Suprapubic skin (tissue), 4 donors: ENCODE measurements at places on chromosomes 5 and 9. TPM values are rescaled to one million over a fixed set of nuclear protein-coding genes. Genes with fewer than 3 reads are reported as not detected.

COMMD10 gene
- total RNA-seq, result 18.4 TPM

SPAG8 gene
- 0.53 TPM for total RNA-seq

DNA sequence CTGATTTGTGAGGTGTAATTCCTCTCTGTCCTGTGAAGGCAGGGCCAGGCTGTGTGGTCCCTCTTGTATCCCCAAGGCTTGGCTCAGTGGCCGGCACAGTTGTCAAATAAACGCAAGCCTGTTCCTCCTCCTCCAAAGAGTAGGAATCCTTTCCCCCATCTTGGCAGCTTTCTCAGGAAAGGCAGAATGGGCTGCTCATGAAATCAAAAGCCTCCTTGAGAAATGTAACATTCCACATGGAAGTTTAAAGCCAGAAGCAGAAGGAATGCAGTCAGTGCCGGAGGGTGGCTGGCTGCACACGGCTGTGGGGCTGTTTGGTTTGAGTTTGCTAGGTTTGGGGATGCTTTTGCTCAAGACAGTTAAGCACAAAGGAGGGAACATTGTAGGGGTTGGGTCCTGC is 34.5 kb upstream of the MED10 start:
- H3K27ac ChIP-seq, result no peak overlapping the region
- H3K27me3 ChIP-seq, result no peaks in the 10 kb centered on the region
- no peak for DNase-seq
- no peaks in the 10 kb centered on the region for H3K4me1 ChIP-seq
- no peaks in the 10 kb centered on the region for H3K36me3 ChIP-seq

DNA sequence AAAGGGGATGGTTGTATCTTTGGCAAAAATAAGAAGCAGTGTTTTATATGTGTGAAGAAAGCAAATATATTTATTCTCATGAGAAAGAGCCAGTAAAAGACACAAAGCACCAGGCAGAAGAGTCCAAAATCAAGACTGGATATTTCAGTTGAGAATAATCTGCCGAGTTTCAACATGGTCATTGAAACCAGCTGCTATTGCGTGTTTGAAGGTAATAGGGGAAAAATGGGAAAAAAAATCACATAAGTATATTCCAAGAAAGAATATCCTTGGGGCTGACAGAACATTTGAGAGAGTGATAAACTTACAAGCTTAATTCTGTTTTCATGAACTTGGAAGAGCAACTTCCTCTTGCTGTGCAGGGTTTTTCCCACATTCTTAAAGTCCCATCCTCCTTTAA is 79.9 kb downstream of the ISOC1 start:
- no peaks in the 10 kb centered on the region for H3K4me1 ChIP-seq
- no peak for DNase-seq
- no peaks in the 10 kb centered on the region for H3K36me3 ChIP-seq
- no peak overlapping the region for H3K4me3 ChIP-seq

GRCh38 chr5:161094411-161094810 is 242.4 kb upstream of the ATP10B start:
- no peak for DNase-seq
- H3K4me3 ChIP-seq, result no peak overlapping the region
- H3K27ac ChIP-seq, result no peak overlapping the region
- H3K36me3 ChIP-seq, result no peaks in the 10 kb centered on the region
- H3K27me3 ChIP-seq, result no peaks in the 10 kb centered on the region

GRCh38 chr9:107358986-107359385 is 75.9 kb downstream of the RAD23B start:
- H3K4me1 ChIP-seq, result no peaks in the 10 kb centered on the region
- DNase-seq, result no peak
- no peaks in the 10 kb centered on the region for H3K36me3 ChIP-seq

- H3K4me1 ChIP-seq, result peaks cover 8% of the 10 kb centered on the region
- H3K4me3 ChIP-seq, result no peak overlapping the region
- no peaks in the 10 kb centered on the region for H3K36me3 ChIP-seq
- no peak for DNase-seq
- H3K27ac ChIP-seq, result no peak overlapping the region
- H3K27me3 ChIP-seq, result no peaks in the 10 kb centered on the region
These were observed 67.0 kb downstream of the NIPBL start for GRCh38 chr5:36943584-36943983.

DNA sequence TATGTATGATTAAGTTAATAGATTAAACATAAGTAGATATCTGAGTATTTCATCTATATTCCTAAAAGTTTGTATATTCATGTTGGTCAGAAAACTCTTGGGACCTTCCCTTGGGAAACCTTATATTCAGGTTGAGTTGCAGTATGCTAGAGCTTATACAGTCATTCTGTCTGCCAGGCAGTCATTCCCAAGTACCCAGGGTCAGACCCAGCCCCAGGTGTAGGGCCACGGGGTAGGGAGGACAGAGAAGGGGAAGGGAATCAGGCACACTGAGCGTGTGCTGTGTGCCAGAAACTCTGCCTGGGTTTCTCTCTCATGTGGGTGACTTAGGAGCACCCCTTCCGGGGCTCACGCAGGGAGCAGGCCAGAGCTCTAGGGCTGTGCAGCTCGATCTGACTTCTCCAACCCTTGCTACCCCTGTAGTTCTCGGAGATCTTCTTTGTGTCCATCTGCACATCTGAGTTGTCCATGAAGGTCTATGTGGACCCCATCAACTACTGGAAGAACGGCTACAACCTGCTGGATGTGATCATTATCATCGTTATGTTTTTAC is 28.2 kb downstream of the CATSPER3 start:
- H3K36me3 ChIP-seq, result no peaks in the 10 kb centered on the region
- no peaks in the 10 kb centered on the region for H3K4me1 ChIP-seq
- no peaks in the 10 kb centered on the region for H3K27me3 ChIP-seq
- no peak overlapping the region for H3K4me3 ChIP-seq

SOX30 gene
- total RNA-seq, result not detected

DNA sequence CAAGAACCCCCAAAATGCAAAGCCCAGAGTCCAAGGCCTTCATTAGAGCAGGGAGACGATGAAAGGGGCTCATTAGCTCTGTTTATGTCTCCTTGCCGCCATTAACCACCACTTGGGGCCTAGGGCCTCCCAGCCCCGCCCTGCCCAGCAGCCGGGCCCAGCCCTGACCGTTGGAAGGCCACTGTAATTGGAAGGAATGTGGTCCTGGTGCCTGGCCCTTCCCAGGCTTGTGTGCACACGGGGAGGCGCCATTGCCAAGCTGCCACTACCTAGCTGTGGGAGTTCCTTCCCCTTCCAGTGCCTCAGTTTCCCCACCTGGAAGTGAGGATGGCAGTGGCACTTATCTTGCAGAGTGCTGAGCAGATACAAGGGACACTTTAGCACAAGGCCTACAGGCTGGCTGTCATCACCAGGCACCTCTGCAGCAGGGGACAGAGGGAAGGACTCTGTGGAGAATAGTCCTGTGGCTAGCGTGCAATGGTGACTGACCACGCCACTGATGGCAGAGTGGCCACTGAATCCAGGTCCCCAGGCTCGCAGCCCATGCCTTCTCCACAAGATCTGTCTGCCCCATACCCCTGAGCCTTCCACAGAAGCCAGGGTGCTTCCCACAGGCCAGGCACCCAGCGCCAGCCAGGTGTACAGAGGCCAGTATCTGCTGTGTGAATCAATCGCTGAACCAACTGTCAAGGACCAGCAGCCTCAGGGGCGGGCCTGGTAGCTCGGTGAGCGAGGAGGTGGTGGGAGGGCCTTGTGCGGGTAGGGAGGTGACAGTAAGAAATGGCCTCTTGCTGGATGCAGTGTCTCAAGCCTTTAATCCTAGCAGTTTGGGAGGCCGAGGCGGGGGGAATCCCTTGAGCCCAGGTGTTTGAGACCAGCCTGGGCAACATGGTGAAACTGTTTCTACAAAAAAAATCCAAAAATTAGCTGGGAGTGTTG is 20.8 kb downstream of the GBGT1 start:
- no peaks in the 10 kb centered on the region for H3K36me3 ChIP-seq
- no peak for DNase-seq
- H3K27ac ChIP-seq, result peak overlapping the region; percentile 9
- H3K27me3 ChIP-seq, result no peaks in the 10 kb centered on the region

- H3K4me1 ChIP-seq, result no peaks in the 10 kb centered on the region
- H3K36me3 ChIP-seq, result peaks cover 9% of the 10 kb centered on the region
- no peak overlapping the region for H3K27ac ChIP-seq
- no peaks in the 10 kb centered on the region for H3K27me3 ChIP-seq
- no peak for DNase-seq
These were observed 135.8 kb downstream of the DCP2 start for GRCh38 chr5:113112435-113112834.

GRIN1 gene
- total RNA-seq, result not detected

- H3K27me3 ChIP-seq, result peaks cover 2% of the 10 kb centered on the region
- H3K4me3 ChIP-seq, result no peak overlapping the region
- H3K36me3 ChIP-seq, result no peaks in the 10 kb centered on the region
- H3K27ac ChIP-seq, result no peak overlapping the region
- H3K4me1 ChIP-seq, result no peaks in the 10 kb centered on the region
- DNase-seq, result no peak
These were observed 344.4 kb downstream of the MAN2A1 start for GRCh38 chr5:110034056-110034600.

DIPK1B gene
- 7.0 TPM for total RNA-seq

GBGT1 gene
- 14.6 TPM for total RNA-seq

MYOZ3 gene
- not detected for total RNA-seq
